ENCODE measurements at places on chromosomes 5 and 9. TPM values are rescaled to one million over a fixed set of nuclear protein-coding genes. Genes with fewer than 3 reads are reported as not detected.

IFNE gene
- polyA plus RNA-seq, result 0.10 TPM

FXN gene
- 20.9 TPM for polyA plus RNA-seq

EIF4E1B gene
- polyA plus RNA-seq, result not detected

LHX3 gene
- polyA plus RNA-seq, result not detected

OTP gene
- polyA plus RNA-seq, result not detected

GARIN3 gene
- not detected for polyA plus RNA-seq

COL15A1 gene
- 24.1 TPM for polyA plus RNA-seq

MYORG gene
- polyA plus RNA-seq, result 8.1 TPM

HARS2 gene
- polyA plus RNA-seq, result 43.1 TPM

CYLC2 gene
- polyA plus RNA-seq, result not detected

TAS2R1 gene
- polyA plus RNA-seq, result not detected

HRCT1 gene
- polyA plus RNA-seq, result not detected

RANBP17 gene
- 16.9 TPM for polyA plus RNA-seq

UNC5A gene
- polyA plus RNA-seq, result 0.13 TPM

ERBIN gene
- 105 TPM for polyA plus RNA-seq

All from renal pelvis (tissue), 12 donors.